ENCODE measurements at places on chromosomes 3 and 15.

- DNase-seq, result no peak
These were observed 11.2 kb downstream of the ZXDC start for GRCh38 chr3:126464494-126464893.

DNA sequence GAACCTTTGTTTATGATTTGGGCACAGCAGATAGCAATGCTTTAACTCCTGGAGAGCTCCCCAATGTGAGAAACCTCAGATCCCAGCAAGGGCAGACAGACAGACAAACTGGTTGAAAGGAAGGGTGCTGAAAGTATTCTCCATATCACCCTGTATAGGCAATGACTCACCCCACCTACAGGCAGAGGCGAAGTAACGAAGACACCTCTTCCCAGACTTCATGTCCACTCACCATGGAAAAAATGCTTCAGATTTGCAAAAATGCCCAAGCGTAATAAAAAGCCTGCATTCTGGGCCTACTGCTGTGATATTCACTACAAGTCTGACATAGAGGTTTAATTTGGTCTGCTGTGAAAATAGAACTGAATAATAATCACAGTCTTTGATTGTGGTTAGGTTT lies 50.5 kb downstream of the THBS1 start:
- no peak for DNase-seq

DNA sequence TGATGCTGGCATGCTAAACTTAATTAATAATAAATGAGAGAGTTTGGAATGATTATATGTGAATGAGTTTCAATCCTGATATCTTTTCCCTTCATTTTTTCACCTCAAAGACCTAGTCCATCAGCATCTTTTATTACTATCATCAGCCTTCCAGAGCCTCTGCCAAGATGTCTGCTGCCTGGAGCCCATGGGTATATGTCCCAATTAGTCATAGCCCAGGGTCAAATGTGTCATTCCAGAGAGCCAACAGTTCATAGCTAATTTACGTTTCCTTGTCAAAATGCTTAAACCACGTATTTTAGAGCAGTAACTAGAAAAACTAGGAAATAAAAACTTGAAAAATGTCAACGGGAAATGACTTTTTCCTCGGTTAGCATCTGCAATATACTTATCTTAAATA lies 457.9 kb downstream of the SI start:
- DNase-seq, result no peak

GRCh38 chr15:82737975-82738374 lies 28.3 kb upstream of the AP3B2 start:
- DNase-seq, result no peak

GRCh38 chr15:33190539-33190938 lies 4.0 kb downstream of the FMN1 start:
- no peak for DNase-seq

DNA sequence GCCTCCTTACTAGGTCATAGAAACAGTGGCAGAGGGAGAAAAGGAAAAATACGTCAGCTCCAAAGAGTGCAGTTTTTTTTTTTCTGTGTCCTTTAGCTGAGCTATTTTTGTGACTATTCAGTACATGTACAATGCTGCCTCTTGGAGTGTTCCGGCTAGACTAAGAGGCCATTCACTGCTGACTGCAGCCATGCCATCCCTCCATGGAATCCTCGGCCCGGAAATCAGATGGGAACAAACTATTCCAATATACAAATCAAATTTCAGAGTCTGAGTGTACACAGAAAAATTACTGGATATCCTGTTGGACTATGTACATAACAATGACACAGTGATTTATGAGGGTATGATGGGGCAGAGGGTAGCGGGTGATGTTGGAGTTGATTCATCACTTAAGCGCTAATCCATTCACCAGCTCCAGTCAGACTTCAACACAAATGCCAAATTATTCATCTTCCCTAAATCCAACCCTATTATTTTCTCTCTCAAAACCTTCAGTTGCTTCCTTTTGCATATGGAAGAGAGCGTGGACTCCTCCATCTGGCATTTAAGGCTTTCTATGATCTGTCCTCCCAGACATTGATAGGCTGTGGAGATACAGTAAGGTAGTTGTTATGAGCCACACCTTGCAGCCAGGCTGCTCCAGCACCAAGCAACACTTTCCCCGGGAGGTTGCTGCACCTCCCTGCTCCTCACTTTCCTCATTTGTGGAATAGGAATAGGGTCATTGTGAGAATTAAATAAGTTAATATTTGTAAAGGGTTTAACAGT lies 109.1 kb downstream of the LPP start:
- DNase-seq, result no peak

- no peak for DNase-seq
These were observed 9.1 kb upstream of the HDAC11 start for GRCh38 chr3:13470894-13471574.

DNA sequence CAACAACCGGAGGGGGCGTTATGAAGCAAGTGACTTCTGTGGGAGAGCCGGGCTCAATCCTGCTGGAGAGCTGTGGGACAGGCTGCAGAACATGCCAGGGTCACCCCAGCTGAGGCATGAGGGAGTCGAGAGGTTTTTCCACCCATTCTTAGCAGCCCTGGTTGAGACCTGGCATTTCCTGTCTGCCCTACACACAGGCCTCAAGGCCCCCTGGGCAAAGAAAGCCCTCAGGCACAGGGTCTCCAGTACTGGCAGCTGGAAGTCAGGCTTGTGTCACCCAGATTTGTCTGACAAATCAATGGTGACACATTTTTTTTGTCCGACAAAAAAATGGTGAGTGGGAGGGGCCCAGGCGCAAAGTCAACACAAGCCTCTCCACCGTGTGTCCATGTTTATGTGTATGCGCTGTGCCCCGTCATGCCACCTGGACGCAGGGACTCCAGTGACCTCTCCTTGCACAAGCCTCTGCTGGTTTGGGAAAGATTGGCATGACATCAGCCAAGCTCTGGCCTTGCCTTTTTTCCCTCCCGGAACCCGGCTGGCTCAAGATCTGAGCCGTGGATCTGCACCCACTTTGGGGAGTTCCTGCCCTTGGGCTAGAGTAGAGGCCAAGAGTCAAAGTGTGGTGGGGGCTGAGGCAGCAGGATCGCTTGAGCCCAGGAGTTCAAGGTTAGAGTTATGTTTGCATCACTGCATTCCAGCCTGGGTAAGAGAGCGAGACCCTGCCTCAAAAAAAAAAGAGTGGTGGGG lies 20.8 kb upstream of the ALAS1 start:
- DNase-seq, result no peak

GRCh38 chr3:12490547-12490946 lies 6.3 kb downstream of the TSEN2 start:
- no peak for DNase-seq

DNA sequence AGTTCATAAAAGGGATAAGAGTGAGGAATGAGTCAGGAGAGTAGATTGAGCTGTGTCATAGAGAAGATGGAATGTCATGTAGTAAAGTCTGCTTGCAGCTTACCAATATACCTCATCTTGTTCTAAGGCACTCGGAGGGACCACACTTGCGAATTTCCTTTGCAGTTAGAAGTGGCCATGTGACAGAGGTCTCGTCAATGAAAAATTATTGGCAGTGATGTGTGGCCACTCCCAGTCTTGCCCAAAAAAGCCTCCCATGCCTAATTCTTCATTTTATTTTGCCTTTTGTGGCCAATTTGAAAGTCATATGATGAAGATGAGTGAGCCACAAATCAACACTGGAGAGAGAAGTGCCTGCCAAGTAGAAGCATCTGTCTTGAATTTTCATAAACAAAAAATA lies 465.6 kb upstream of the ZNF385D start:
- DNase-seq, result no peak

- DNase-seq, result peak; percentile 36
These were observed 9.6 kb upstream of the TIPARP start for GRCh38 chr3:156664831-156665178.

DNA sequence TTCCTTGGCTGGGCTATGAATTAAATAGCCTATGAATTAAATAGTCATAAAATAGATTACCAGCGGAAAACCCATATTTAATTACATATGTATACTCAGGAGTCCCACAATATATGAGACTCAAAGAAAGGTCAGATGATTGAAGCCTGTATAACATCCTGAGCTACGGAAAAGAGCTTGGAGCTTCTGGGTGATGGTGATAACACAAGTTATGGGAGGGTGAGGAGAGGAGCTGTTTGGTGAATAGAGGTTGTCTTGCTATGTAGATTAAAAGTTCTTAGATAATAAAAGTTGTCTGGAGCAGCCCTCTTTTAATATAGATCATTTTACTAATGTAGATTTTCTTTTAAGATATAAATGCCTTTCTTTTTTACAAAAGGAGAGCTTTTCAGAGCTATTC lies 1.8 kb downstream of the PML start:
- no peak for DNase-seq

DNA sequence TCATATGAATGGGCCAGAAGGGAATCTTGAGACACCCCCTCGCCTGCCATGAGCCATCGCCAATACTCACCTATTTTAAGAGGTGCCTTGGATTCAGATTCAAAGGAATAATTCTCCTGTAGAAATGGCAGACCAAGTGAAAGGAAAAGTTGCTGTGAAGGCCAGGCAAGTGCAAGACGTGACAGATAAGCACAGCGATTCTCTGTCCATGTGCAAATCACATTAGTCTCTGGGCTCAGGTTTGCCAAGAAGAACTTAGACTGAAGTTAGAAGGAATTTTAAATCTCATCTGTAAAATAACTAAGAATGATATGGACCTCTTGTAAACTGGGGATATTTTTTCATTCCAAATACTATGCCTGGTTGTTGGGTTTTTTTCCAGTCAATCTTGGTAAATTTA lies 173.6 kb downstream of the UACA start:
- no peak for DNase-seq

DNA sequence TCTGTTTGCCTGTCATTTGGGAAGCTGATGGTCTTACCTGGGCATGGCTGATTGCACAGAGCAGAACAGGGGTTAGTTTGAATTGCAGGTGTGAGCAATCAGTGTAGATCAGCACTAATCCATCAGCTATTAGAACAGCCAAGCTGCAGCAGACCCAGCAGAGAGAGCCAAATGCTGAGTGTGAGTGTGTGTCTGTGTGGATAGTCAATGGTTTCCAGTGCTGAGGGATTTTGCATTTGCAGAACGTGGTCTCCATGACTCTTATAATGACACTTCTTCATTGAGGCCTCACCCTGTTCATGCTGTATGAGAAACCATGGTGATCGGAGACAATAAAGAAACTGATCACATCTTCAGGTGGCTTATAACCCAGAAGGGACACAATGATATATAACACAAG lies 312.1 kb downstream of the SOX2 start:
- no peak for DNase-seq

- no peak for DNase-seq
These were observed 250.0 kb upstream of the PROK2 start for GRCh38 chr3:72034986-72035385.

GRCh38 chr3:17025594-17026139 lies 140.9 kb downstream of the PLCL2 start:
- DNase-seq, result no peak

DNA sequence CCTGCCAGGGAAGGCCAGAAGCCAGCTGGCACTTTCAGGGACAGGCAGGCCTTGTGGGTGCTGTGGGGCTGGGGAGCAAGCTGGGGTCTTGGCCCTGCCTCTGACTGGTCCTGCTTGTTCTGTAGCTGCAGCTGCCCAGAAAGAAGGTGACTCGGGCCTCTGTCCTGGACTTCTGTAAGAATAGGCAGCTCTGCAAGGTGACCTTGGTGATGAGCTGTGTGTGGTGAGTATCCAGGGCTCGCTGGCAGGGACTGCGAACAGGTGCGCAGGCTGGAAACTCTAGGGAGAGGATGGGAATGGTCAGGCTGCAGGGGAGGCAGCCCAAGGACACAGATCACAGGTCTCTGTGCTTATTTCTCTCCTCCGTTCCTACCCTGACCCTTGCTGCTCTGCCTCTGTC lies 31.2 kb downstream of the SLC22A14 start:
- DNase-seq, result no peak

DNA sequence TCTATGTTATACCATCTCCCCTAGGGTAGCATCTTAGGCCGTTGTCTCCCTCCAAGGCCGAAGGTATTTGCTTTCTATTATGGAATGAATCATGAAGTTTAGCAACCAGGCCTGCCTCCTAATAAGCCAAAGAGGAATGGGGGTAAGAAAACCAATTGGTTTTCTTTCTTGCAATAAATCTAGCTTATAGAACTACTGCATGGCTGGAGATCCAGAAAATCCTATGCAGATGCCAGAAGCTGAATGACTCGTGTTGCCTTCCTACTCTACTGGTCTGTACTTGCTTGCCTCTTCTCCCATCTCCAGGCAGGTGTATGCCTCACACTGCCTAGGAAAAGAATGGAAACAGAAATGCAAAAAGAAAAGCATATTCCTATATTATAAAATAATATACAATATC lies 31.1 kb upstream of the IL16 start:
- no peak for DNase-seq

DNA sequence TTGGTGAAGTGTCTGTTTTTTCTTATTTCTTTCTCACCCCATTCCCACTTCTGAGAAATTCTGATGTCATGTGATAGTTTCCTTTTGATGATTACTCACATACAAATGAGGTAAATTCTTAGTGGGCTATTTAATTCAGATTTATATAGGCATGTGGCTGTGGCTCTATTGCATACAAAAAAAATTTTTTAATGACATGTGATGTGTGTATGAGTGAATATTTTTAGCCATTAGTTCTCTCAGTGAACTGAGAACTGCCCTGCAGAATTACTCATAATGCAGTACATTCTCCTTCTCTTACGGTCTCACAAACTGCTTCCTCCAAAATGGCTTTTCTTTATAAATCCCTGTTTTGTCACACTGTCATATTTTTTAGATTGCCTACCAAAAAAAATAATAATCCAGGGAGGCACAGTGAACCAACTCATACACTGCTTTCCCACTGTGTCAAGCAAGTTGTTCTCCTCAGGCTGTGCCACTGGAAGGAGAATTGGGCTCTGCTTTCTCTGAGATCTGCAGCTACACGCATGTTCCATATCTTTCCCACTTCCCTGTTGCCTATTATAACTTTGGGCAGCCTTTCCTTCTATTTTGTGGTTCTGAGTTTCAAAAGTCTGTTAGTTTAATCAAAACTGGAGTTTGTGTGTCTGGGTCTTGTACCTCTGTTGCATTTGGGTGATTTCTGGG lies 415.7 kb upstream of the THBS1 start:
- no peak for DNase-seq

- no peak for DNase-seq
These were observed 166.4 kb downstream of the C3orf70 start for GRCh38 chr3:184986366-184986889.

- no peak for DNase-seq
These were observed 222.6 kb upstream of the NR2F2 start for GRCh38 chr15:96107916-96108315.

GRCh38 chr15:77657634-77658238 lies 25.0 kb upstream of the LINGO1 start:
- no peak for DNase-seq

DNA sequence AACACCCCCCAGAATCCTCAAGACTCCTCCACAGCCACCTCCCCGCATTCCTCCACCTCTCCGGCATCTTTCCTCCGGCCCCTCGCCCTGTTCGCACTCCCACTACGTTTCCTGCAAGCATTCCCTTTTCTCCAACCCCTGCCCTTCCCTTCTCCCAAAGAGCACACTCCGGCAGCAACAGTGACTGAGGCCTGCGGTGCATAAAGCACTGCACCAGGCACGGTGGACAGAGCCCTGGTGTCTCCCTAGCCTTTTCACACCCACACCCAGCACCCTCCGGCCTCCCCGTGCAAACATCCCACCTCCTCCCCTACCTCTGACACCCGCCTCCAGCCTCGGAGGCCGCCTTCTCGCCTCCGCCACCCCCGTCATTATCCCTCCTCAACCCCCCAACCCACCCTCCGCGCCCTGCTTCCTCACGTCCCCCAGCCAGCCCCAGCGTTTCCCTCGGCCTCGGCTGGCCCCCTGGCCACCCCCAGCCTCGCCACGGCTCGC lies 577 bp downstream of the ZNF148 start:
- DNase-seq, result peak; percentile 49

GRCh38 chr15:29433507-29434248 lies 164.1 kb upstream of the NSMCE3 start:
- no peak for DNase-seq
